ENCODE measurements at places on chromosomes 16 and 17.

- DNase-seq = no peak
Measured at GRCh38 chr16:66801320-66802105, at the start of gene TERB1. Gene TERB1 (minus strand): TSS chr16:66801584. CDS start chr16:66796798, 4,786 bp downstream.

GRCh38 chr16:88589441-88589840 lies 19.2 kb downstream of the ZC3H18 start:
- DNase-seq = no peak

DNA sequence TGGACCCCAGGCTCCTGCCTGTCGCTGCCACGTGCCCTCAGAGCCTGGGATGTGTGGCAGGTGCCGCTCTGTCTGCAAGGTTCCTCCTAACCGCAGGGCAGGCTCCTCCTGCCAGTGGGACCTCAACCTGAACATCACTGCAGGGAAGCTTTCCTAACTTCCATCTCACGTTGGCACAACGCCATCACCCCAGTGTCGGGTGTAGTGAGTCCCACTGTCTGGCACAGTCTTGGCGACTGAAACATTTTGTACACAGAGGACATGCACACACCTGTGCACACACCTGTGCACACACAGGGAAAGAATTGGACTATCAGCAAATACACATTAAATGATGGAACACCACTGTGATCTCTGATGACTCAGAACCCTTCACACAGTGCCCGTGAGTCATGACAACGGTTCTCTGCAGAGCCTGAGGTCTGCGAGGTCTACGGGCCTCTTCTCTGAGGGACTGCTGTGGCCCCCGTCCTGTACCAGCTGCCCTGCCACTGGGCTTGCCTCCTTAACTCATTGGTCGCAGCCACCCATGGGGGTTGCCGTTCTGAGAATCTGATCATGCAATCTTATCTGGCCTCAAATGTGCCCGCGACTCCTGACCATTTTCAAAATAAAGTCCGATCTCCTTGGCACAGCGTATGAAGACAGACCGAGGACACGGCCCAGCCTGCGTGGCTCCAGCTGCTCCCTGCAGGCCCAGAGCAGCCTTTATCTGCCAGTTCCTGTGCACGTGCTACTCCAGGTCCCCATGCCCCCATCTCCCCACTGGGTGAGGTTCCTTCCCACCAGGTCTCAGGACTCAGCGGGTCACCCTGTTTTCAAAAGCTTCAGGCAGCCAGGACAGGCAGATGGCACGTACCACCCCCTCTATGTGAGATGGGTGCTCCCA lies 7.6 kb downstream of the CCDC57 start:
- no peak for DNase-seq

GRCh38 chr16:5549802-5550201 lies 452.2 kb upstream of the EEF2KMT start:
- DNase-seq = no peak

DNA sequence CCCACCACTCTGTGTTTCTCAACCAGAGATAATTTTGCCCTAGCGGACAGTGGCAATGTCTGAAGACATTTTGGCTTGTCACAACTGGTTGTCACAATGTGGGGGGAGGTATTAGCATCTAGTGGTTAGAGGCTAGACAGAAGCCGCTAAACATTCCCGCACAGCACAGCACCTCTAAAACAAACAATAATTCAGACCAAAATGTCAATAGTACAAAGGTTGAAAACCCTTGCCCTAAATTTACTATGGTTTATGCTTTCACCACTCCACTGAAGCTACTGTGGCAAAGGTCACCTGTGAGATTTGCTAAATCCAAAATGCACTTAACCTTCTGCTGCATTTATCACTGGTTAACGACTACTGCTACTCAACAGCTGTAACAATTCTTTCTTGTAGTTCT lies 14.1 kb downstream of the NUP88 start:
- no peak for DNase-seq

- DNase-seq = no peak
Measured at GRCh38 chr16:11738742-11739544, 3.7 kb downstream of the TXNDC11 start.

- no peak for DNase-seq
Measured at GRCh38 chr17:16377941-16378341, 3.0 kb upstream of the UBB start.

DNA sequence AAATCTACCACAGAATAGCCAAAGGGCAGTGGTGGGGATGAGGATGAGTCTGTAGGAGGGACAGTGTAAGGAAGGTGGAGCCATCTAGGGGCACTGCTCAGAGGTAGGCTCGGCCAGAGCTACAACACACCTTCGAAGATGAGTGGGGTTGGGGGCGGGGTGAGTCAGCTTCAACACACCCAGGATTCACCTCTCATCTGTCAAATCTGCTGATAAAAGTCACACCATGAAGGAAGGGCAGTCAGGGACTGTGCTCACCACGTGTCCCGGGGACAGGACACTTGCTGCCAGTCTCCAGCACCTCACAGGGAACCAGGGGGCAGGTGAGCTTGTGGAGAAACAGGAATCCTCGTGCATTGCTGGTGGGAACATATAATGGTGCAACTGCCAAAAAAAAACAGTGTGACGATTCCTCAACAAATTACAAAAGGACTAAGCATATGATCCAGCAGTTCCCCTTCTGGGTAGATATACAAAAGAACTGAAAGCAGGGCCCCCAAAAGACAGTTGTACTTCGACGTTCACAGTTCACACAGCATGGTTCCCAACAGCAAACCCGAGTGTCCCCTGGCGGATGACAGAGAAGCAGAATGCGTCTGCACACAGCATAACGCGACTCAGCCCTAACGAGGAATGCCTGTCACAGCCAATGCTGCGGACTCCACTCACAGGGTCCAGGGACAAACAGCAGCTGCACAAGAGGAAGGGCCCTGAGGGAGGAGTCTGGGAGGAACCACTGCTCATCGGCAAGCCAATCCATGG lies 133.1 kb downstream of the ANKRD11 start:
- DNase-seq = no peak

GRCh38 chr16:27123795-27124409 lies 57.2 kb downstream of the C16orf82 start:
- DNase-seq = no peak

GRCh38 chr17:4782652-4783051 lies 3.5 kb downstream of the VMO1 start:
- no peak for DNase-seq

- peak; percentile 56 for DNase-seq
Measured at GRCh38 chr17:29176558-29177351, 3.4 kb downstream of the MYO18A start.

GRCh38 chr16:84390131-84390785 lies 21.9 kb downstream of the ATP2C2 start:
- no peak for DNase-seq

DNA sequence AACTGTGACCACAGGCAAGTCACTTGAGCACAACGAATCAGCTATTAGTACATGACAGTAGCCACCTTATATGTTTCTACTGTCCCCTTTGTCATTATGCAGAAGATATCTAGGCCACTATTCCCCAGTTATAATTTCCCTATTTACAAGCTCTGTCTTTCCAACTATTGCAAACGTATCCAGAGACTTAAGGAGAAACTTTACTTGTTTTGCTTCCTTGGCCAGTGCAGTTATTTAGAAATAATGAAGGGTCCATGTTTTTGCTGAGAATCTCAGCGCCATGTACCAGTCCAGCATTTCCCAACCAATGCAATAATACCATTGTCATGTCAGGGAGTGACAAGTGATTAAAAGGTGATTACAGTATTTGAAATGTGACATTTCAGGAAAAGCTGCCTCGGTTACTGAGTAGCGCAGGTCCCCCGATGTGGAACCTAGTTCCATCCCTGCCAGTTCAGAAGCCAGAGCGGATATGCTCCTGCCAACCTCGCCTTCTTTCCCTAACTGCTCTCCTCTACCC lies 743 bp downstream of the ZNF624 start:
- DNase-seq = no peak

DNA sequence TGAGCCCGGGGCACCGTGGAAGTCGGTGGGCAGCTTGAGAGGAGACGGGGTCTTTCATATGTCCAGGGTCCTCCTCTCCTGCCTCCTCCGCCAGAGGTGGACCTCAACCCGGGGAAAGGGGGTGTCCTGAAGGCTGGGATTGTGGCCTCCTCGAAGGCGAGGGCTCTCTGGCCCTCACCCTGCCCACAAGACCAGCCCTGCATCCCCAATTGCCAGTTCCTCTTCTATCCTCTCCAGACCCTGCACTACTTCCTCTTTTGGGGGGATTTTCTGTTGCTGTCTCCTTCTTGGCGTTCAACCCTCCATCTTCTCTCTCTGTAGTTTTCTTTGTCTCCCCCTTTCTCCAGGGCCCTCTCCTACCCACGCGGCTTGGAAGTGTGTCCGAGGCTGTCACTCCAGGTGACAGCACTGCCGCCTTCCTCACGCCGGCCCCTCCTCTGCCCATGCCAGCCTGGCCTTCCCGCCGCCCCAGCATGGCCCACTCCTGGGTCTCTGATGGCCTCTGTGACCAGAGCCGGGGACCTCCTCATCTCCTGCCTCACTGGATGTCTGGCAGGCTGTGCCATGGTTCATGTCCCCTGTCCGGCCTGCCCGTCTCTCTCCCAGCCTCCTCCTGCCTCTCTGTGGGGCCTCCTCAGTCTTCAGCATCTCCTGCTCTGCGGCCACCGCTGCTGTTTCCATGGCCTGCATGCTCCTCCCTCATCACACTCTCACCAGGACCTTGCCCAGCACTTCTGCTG lies 2.4 kb upstream of the ITGAX start:
- no peak for DNase-seq

GRCh38 chr16:87540072-87540896 lies 47.5 kb upstream of the ZCCHC14 start:
- DNase-seq = no peak

GRCh38 chr16:47037396-47037745 lies 63.9 kb upstream of the DNAJA2 start:
- DNase-seq = no peak

GRCh38 chr16:68083239-68083781 lies 1.9 kb upstream of the NFATC3 start:
- DNase-seq = no peak

- DNase-seq = no peak
Measured at GRCh38 chr17:80353718-80354275, 61.2 kb upstream of the ENDOV start.

DNA sequence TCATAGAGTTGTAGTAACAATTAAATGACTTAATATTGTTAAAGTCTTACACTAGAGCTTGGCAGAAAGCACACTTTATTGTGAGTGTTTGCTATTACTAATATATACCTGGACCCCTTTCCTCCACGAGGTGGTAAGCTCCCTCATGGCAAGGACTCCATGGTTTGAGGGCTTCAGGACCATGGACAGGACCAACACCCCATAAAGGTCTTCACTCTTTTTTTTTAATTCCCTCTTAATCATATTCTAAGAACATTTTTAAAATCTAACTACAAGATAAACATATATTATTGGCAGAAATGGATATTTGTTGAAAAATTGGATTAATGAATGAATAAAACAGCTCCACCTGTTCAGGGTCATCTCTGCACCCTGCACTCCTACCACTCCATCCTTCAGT lies 154.5 kb downstream of the CBLN1 start:
- no peak for DNase-seq

DNA sequence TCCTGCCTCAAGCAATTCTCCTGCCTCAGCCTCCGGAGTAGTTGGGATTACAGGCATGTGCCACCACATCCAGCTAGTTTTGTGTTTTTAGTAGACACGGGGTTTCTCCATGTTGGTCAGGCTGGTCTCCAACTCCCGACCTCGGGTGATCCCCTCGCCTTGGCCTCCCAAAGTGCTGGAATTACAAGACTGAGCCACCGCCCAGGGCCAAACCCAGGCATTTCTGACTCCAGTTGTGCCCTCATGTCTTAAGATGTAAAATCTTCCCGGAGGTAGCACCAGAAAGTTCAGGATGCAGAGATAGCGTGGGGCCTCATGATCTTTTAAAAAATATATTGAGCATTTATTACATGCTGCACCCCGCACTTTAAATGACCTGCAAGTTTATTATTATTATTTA lies 12.8 kb upstream of the SMG1 start:
- DNase-seq = no peak

DNA sequence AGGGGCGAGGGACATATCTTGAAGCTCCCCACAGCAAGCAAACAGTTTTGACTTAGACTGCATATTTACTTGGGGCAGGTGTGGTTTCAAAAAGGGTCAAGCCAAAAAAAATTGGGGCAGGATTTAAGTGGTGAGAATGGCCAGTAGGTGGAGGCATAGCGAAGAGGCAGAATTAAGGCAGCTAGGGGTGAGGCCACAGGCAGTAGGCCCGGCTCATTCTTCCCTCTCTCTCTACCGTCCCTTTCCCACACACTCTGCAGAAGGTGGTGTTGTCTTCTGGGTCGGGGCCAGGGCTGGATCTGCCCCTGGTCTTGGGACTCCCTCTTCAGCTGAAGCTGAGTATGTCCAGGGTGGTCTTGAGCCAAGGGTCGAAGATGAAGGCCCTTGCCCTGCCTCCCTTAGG lies 2.6 kb downstream of the SHBG start:
- DNase-seq = no peak

DNA sequence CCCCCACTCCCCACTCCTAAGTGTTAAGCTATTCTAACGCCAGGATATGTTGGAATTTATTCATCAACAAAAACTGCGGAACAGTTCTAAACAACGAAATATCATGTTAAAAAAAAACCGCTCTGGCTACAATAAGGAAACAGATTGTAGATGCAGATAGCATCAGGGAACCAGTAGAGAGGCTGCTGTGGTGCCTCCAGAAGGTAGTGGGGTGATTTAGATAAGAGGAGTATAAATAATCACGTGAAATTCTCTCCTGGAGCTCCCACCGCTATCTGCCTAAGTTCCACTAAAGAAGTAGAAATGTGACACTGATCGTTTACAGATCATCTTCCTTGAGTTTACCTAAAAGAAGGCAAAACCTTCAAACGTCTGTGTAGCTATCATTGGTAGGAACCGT lies 8.0 kb downstream of the AHSP start:
- no peak for DNase-seq

DNA sequence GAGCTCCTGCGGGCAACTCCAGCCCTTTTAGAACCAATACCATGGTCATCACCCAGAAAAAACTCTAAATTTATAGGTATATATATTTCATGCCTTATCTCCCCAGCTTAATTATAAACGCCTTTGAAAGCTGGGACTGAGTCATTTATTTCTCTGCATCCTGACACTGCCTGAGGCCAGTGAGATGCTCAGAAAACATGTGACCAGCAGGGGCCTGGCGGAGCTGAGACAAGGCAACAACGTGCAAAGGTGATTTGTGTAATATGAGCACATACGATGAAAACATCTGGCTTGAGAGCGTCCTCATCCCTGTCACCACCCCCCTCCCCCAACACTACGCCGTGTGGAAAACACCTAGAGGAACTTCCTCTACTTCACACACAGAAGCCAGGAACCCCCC lies 22.7 kb downstream of the NXN start:
- no peak for DNase-seq

- no peak for DNase-seq
Measured at GRCh38 chr17:32609085-32609484, 122.3 kb downstream of the CDK5R1 start.

GRCh38 chr17:17403899-17404576 lies 72.8 kb upstream of the MED9 start:
- DNase-seq = no peak
